Immature natural killer cell (primary cell): ENCODE measurements at places on chromosomes 16 and 17.
A peak's percentile ranks its signal among the peaks of the same experiment; 100 is the strongest.

DNA sequence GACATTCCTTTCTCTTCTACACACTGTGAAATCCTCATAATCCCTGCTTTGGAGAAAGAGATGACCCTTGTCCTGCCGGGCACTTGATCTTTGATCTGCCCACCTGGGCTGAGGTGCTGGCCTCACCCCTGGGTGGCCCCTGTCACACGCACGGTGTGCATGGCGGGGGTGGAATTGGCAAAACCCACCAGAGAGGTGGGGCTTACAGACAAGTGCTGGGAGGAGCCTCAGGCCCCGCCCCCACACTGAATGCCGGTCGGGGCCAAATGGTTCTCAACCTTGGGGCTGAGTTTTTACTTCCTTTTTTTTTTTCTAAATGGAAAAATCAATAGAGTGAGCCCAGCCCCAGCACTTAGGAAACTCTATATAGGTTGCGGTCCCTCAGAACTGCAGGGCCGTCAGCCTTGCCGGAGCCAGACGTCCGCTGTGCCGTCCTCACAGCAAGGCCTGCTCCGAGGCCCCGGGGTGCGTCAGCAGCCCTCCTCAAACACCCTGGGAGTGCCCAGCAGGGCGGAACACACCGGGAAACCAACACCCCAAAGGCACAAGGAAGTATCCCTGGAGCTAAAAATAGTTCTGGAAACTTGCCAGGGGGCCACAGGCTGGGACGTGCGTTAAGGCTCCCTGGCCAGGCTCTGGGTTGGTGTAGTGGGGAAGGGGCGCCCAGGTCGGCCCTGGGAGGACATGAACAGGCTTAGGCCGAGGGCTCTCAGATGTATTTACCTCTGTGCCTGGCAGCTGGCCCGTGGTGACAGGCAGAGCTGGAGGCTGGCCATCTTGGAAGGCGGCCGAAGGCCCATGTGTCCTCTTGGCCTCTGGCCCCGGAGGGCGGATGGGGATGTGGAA lies 11.0 kb downstream of the GPRC5C start:
- DNase-seq, result peak; percentile 37

- DNase-seq, result no peak
Observed at GRCh38 chr16:86523166-86523740, 12.9 kb downstream of the FOXF1 start.

- DNase-seq, result no peak
Observed at GRCh38 chr16:54031107-54031760, 255.4 kb downstream of the IRX3 start.

GRCh38 chr16:31033709-31034492 lies 543 bp downstream of the STX4 start:
- peak; percentile 83 for DNase-seq

GRCh38 chr16:84072014-84072413 lies 29.4 kb upstream of the SLC38A8 start:
- no peak for DNase-seq

DNA sequence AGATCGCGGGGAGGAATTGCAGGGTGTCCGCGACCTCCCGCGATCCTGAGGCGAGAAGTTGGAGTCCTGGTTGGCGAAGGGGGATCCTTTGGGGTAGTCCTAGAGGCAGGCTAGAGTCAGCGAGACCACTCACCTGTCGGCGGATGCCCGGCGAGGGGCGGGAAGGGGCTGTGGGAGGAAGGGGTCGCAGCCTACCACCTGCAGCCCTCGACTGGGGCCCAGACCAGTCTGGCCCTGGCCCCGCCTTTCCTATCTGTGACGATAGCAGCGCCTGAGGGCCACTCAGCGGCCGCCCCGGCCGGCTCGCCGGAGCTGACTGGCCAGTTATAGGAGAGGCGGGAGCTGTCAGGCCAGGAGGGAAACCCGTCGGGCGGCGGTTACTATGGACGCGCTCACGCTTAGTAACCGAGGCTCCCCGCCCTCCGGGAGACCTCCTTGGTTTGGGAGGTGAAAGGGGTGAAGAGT lies at the start of gene TEKT3:
TSS of gene TEKT3 (minus strand) at position 213 of the 465 bp plus-strand sequence. CDS start 10,012 bp downstream, outside the sequence.
- peak; percentile 7 for DNase-seq

DNA sequence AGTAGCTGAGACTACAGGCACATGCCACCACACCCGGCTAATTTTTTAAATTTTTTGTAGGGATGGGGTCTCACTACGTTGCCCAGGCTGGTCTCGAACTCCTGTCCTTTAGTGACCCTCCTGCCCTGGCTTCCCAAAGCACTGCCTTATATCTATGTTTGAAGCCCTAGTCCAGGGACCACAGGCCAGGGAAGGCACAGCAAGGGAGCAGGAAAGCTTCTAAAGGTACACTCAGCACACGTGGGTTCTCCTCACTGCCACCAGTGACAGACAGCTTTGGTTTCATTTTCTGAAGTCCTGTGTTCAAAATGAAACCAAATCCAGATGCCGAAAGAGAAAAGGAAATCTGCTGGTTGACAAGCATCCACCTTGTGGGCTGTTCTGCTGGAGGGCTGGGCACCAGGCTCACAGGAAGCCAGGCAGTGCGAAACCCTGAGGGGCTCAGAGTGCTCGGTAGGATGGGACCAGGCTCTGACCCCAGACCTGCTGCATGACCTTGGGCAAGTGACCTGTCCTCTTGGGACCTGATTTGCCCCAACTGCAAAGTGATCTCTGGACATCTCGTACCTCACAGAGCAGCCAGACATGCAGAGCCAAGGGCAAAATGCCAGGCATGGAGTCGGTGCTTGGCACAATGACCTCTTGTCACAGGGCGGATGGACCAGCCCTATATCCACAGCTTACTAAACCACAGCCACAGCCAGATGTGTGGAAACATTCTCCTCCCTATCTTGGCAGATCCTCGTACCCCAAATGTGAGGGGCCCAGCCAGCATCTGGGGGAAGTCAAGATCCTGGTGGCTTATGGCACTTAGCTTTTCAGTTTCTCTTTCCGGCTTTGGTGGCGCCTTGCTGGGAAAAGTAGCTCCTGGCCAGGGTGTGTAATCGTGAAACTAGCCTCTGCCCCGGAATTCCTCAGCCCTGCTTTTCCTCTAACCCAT lies 2.8 kb upstream of the SOCS1 start:
- peak; percentile 53 for DNase-seq

- peak; percentile 93 for DNase-seq
Observed at GRCh38 chr16:11560701-11561453, 25.8 kb downstream of the LITAF start.
